ENCODE measurements at places on chromosomes 7 and 10. TPM values are rescaled to one million over a fixed set of nuclear protein-coding genes. Genes with fewer than 3 reads are reported as not detected.

- no peak overlapping the region for H3K27ac ChIP-seq
- H3K27me3 ChIP-seq = no peaks in the 10 kb centered on the region
- no peak overlapping the region for H3K4me3 ChIP-seq
- no peaks in the 10 kb centered on the region for H3K36me3 ChIP-seq
Observed at GRCh38 chr7:91289633-91290254, 25.5 kb downstream of the FZD1 start.

The MRPS16 gene
- total RNA-seq = 6.4 TPM

- H3K27me3 ChIP-seq = no peaks in the 10 kb centered on the region
- H3K4me1 ChIP-seq = peaks cover 2% of the 10 kb centered on the region
- peaks cover 52% of the 10 kb centered on the region for H3K36me3 ChIP-seq
- H3K27ac ChIP-seq = no peak overlapping the region
- H3K4me3 ChIP-seq = no peak overlapping the region
- DNase-seq = no peak
Observed at GRCh38 chr7:139022286-139022685, 13.6 kb downstream of the ZC3HAV1L start.

The COL17A1 gene
- total RNA-seq = 5.7 TPM

- DNase-seq = no peak
- no peak overlapping the region for H3K4me3 ChIP-seq
- H3K4me1 ChIP-seq = no peaks in the 10 kb centered on the region
- no peaks in the 10 kb centered on the region for H3K27me3 ChIP-seq
- H3K36me3 ChIP-seq = no peaks in the 10 kb centered on the region
- no peak overlapping the region for H3K27ac ChIP-seq
Observed at GRCh38 chr10:62442006-62442405, 67.8 kb downstream of the ZNF365 start.

The CAMK2B gene
- total RNA-seq = not detected

DNA sequence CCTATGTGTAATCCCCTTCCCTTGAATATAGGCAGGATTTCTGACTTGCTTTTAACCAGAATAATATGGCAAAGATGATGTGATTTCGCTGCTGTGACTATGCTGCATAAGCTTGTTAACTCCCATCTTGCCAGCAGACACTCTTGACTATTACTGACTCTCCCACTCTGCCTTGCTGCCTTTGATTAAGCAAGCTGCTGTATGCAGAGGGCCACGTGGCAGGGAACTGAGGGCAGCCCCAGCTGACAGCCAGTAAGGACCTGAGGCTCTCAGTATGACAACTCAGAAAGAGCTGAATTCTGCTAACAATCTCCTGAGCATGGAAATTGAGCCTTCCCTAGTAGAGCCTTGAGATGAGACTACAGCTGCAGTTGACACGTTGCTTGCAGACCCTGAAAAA, 279.4 kb upstream of the CACNA2D1 start:
- H3K4me3 ChIP-seq = no peak overlapping the region
- H3K27ac ChIP-seq = no peak overlapping the region
- no peaks in the 10 kb centered on the region for H3K27me3 ChIP-seq
- H3K4me1 ChIP-seq = no peaks in the 10 kb centered on the region

- DNase-seq = no peak
- H3K4me3 ChIP-seq = no peak overlapping the region
- no peaks in the 10 kb centered on the region for H3K27me3 ChIP-seq
- no peaks in the 10 kb centered on the region for H3K36me3 ChIP-seq
Observed at GRCh38 chr7:149822353-149822943, 15.7 kb upstream of the ZNF862 start.

DNA sequence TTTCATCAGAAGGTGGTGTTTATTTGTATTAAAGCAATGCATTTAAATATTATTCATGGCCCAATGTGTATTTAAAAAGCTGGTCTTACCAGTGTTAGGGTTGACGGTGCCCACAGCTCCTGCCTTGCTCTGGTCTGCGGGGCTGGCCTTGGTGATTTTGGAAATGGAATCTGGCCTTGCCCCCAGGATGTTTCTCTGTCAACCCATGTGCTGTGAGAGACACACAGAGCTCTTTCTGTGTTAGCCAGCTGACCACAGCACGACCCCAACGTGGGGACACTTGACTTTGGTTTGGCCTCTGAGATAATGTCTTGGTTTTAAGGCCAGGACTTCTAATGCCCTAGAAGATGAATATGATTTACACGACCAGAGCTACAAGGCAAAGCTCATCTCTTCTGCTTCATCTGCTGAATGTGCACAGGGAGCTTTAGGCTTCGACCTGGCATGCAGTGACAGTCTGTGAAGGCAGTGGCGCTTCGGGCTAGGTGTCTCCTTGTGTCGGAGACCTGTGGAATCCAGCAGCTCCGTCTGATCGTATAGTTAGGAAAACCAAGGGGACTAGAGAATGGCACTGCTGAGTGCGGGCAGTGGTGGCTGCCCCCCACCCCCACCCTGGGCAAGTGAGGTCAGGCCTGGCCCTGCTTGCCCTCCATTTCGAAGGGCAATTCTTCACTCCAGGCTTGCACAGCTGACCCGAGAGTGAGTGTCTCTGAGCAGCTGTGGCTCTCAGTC, 246.1 kb downstream of the EBF3 start:
- no peaks in the 10 kb centered on the region for H3K4me1 ChIP-seq
- no peaks in the 10 kb centered on the region for H3K27me3 ChIP-seq
- DNase-seq = no peak

The CALCR gene
- total RNA-seq = not detected

The UTF1 gene
- total RNA-seq = not detected

GRCh38 chr7:130095812-130096211, 25.5 kb downstream of the KLHDC10 start:
- H3K4me1 ChIP-seq = peaks cover 5% of the 10 kb centered on the region
- H3K4me3 ChIP-seq = no peak overlapping the region
- no peak for DNase-seq
- H3K27ac ChIP-seq = no peak overlapping the region
- H3K27me3 ChIP-seq = no peaks in the 10 kb centered on the region
- H3K36me3 ChIP-seq = no peaks in the 10 kb centered on the region

The THSD7A gene
- not detected for total RNA-seq

The NPC1L1 gene
- 1.6 TPM for total RNA-seq

DNA sequence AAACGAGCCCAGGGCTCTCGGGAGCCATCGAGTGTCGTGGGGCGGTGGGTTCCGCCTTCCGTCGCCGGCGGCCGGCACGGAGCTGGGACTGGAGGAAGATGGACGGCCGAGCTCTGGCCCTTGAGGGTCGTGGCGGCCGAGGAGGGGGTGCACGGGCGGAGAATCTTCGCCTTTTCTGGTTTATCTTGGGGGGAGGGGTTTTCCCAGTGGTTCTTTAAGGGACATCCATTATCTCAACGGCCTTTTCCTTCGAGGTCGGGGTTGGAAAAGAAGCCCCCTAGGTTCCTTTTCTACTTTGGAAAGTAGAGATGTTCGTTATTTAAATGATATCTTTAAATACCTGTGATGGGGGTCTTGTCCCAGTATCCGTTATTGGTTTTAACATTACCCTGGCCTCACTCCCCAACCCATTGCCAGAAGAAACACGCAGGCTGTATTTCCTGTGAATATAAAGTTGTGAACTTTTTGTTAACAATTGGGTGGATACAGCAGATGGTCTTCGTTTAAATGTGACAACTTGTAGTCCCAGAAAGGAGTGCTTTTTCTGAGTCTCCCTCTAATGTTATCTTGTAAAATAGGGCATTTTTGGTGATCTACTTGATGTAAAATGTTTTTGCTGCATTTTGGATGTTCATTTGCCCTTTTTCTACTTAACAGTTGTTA, 765 bp downstream of the CCAR1 start:
- peak overlapping the region; percentile 92 for H3K27ac ChIP-seq
- H3K36me3 ChIP-seq = peaks cover 37% of the 10 kb centered on the region
- H3K4me1 ChIP-seq = peaks cover 8% of the 10 kb centered on the region
- no peaks in the 10 kb centered on the region for H3K27me3 ChIP-seq
- H3K4me3 ChIP-seq = peak overlapping the region; percentile 97

DNA sequence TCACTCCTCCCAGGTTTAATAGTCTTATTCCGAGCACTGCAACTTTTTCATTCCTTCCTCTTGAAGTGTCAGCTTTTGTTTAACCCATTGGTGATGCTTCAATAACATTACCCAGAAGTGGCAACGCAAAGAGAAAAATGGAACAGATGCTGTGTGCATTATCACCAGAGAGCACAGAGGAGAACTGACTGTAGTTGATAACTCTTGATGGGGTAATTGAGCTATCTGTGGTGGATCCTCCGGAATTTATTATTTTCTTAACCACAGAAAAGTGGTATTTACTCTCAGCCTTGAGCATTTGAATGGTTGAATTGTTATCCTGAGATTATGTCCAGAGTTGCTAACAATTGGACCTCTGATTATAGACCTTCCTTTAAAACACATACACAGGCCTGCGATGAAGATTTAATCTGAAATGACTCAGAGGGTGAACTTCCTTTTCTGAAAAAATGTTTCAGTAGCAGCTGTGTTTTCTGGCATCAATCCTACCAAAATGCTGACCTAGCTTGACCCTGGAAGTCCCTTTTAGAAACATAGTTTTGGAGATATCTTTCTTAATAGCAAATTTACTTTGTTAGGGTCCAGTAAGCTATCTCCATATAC, 1584.4 kb upstream of the LRRTM3 start:
- H3K36me3 ChIP-seq = no peaks in the 10 kb centered on the region
- no peak overlapping the region for H3K4me3 ChIP-seq
- H3K4me1 ChIP-seq = no peaks in the 10 kb centered on the region
- no peak overlapping the region for H3K27ac ChIP-seq

The GIMAP2 gene
- 0.58 TPM for total RNA-seq

DNA sequence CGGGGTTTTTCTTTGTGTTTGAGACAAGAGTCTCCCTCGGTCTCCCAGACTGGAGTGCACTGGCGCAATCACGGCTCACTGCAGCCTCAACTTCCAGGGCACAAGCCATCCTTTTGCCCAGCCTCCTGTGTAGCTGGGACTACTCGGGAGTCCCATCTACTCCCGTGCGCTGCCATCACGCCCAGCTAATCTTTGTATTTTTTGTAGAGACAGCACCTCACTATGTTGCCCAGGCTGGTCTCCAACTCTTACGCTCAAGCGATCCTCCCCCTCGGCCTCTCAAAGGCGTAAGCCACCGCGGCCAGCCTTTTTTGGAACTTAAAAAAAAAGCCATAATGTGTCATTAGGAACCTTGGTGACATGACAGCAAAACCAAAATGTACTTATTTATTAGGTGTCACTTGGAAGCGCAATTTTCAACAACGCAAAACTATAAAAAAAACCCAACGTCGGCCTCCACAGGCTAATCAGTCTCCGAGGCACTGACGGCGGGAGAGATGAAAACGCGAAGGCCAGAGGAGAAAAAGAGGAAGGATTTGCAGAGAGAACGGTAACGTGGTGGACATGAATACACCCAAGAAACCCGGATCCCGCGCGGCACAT, 911 bp upstream of the HNRNPH3 start:
- H3K27ac ChIP-seq = peak overlapping the region; percentile 93
- DNase-seq = peak; percentile 71
- H3K4me1 ChIP-seq = peaks cover 23% of the 10 kb centered on the region
- H3K27me3 ChIP-seq = no peaks in the 10 kb centered on the region

- H3K27ac ChIP-seq = no peak overlapping the region
- peaks cover 14% of the 10 kb centered on the region for H3K27me3 ChIP-seq
- H3K4me1 ChIP-seq = peaks cover 9% of the 10 kb centered on the region
Observed at GRCh38 chr7:120274482-120274881, 1.5 kb downstream of the KCND2 start.

All from stomach (tissue), 19 donors.